Dermis blood vessel endothelial cell (primary cell): ENCODE measurements at places on chromosomes 12 and 14. TPM values are rescaled to one million over a fixed set of nuclear protein-coding genes. Genes with fewer than 3 reads are reported as not detected.

Gene SRRM4
- total RNA-seq = not detected in 2 replicates

Gene GDF3
- total RNA-seq = 2.2 and 2.9 TPM in 2 replicates

Gene KRT8
- 9.5 and 11.9 TPM in 2 replicates for total RNA-seq

Gene SLC17A8
- total RNA-seq = not detected in 2 replicates

Gene LHX5
- 0.05 TPM in 1 of 2 replicates, not detected in the other for total RNA-seq

Gene NKX2-1
- not detected in 2 replicates for total RNA-seq

Gene B4GALNT1
- 0.14 TPM in 1 of 2 replicates, not detected in the other for total RNA-seq

Gene C14orf119
- 43.0 and 52.2 TPM in 2 replicates for total RNA-seq

Gene COX8C
- 0.23 TPM in 1 of 2 replicates, not detected in the other for total RNA-seq

Gene DIO2
- total RNA-seq = 0.51 TPM in 1 of 2 replicates, not detected in the other

Gene ZNF605
- total RNA-seq = 6.5 and 8.2 TPM in 2 replicates

Gene KLRD1
- total RNA-seq = 0.19 and 0.34 TPM in 2 replicates

Gene PLEKHH1
- total RNA-seq = 0.09 and 1.0 TPM in 2 replicates

Gene KCNH3
- total RNA-seq = 0.09 TPM in 1 of 2 replicates, not detected in the other

Gene CLEC1B
- total RNA-seq = not detected in 2 replicates
